ENCODE measurements at places on chromosomes 5 and 9.
A peak's percentile ranks its signal among the peaks of the same experiment; 100 is the strongest.

DNA sequence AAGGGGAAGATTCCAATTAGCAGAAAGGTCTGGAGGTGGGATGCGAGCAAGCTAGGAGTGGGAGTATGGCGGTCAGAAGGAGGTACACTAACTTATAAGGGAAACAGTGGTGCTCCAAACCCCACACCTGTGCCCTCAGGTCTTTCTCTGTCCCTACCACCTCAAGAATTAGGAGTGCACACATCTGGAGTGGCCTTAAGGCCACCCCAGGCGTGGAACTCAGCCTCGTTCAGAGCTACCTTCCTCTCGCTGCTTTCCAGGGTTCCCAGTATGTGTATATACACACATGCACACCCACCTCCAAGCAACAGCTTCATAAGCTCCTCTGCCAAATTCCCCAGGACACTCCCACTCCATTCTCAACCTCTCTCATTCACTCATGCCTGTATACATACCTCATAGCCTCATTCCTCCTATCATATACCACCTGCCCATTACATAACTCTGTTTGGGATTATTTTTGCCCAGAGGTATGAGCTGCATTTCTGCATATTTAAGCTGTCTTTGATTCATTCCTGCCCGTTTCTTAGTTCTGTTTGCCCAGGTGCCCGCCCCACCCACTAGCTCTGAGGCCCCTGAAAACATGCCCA lies 118.7 kb downstream of the PSD2 start:
- H3K4me1 ChIP-seq: no peaks in the 10 kb centered on the region
- no peak overlapping the region for H3K4me3 ChIP-seq
- no peaks in the 10 kb centered on the region for H3K36me3 ChIP-seq
- no peak for DNase-seq
- H3K27me3 ChIP-seq: no peaks in the 10 kb centered on the region

DNA sequence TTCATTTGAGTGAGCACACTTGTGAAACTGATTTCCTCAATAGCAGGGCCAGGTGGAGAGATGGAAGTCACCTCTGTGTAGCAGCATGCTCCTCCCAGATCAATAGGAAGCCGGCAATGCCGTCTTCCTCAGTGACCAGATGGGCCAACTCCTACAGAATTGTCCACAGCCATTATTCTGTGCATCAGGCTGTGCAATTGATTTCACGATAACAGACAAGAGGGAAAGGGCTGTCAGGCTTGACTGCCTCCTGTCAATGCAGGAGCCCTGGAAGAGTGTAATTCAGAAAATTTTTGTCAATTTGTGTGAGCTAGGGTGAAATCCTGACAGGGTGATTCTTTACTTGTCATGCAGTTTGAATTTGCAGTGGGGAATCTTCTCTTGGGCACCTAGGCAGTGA lies 838.4 kb upstream of the NUDT12 start:
- no peak for DNase-seq
- H3K4me1 ChIP-seq: no peaks in the 10 kb centered on the region
- no peaks in the 10 kb centered on the region for H3K36me3 ChIP-seq
- no peak overlapping the region for H3K27ac ChIP-seq

GRCh38 chr5:123665822-123666371 lies 153.9 kb downstream of the CSNK1G3 start:
- no peaks in the 10 kb centered on the region for H3K36me3 ChIP-seq
- no peak for DNase-seq
- no peak overlapping the region for H3K27ac ChIP-seq
- no peak overlapping the region for H3K4me3 ChIP-seq
- no peaks in the 10 kb centered on the region for H3K27me3 ChIP-seq

- peak overlapping the region; percentile 36 for H3K27ac ChIP-seq
- no peaks in the 10 kb centered on the region for H3K4me1 ChIP-seq
- DNase-seq: no peak
- no peaks in the 10 kb centered on the region for H3K27me3 ChIP-seq
These were observed 56.7 kb downstream of the PCDH1 start for GRCh38 chr5:141821430-141821925.

DNA sequence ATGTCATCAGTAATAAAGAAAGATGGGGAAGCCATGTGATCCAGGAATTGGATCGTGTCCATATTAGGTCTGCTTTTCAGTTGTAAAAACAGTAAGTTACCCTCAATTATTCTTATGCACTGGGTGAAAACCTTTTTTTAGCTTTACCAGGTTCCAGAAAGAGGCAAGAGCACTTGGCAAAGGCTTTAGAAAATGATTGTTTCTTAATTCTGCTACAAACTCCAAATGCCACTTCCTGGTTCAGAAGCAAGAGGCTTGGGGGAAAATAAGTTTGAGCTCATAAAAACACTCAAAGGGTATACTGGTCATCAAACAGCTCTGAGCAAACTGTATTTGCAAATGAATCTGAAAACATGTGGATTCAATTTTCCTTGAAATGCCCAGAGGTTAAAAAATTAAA lies 615.6 kb downstream of the EBF1 start:
- H3K27me3 ChIP-seq: no peaks in the 10 kb centered on the region
- no peak for DNase-seq
- no peak overlapping the region for H3K27ac ChIP-seq
- H3K4me1 ChIP-seq: no peaks in the 10 kb centered on the region
- no peaks in the 10 kb centered on the region for H3K36me3 ChIP-seq
- no peak overlapping the region for H3K4me3 ChIP-seq

DNA sequence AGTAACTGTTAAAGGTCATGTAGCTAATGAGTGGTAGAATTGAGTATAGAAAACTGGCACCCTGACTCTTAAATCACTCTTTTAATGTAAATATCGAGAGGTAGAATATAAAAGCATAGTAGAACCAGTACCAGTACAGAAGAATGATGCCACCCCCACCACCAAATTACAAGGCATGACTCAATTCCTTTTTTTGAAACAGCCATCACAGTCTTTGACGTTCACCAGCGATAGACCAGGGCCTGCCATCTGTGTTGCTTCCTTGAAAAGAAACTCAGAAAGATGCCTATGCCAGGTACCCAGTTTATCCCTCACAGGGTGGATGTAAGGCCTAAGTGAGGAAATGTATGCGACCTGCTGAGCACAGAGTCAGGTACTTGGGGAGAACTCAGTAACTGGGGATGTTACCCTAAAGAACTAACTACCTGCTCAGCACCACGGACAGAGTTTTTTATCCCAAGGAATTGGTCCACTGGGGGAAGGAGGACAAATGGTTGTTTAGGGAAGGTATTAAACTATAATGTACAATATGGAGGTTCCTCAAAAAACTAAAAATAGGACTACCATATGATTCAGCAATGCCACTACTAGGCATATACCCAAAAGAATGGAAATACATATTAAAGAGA lies 116.5 kb downstream of the BRINP1 start:
- H3K27ac ChIP-seq: no peak overlapping the region
- H3K4me3 ChIP-seq: no peak overlapping the region
- DNase-seq: no peak
- H3K27me3 ChIP-seq: no peaks in the 10 kb centered on the region

DNA sequence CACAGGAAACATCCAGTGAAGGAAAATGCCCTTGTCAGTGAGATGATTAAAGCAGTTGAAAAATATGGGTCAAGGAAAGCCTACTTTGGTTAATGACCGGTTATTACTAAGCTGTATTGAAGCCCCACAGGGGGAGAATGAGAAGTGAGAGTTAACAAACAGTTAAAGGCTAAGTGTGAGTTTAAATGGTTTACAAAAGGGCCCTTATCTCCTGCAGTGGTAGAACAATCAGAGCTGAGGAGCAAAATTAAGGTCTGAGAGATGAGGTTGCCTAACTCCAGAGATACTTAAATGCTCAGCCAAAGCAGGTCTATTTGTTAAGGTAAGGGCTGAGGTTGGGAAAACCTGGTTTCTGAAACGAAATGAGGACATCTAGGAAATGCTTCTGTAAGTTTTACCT lies 75.1 kb upstream of the FER start:
- no peak overlapping the region for H3K4me3 ChIP-seq
- no peaks in the 10 kb centered on the region for H3K4me1 ChIP-seq
- no peaks in the 10 kb centered on the region for H3K36me3 ChIP-seq

- H3K4me3 ChIP-seq: no peak overlapping the region
- H3K36me3 ChIP-seq: no peaks in the 10 kb centered on the region
- H3K27ac ChIP-seq: no peak overlapping the region
- H3K27me3 ChIP-seq: no peaks in the 10 kb centered on the region
- H3K4me1 ChIP-seq: no peaks in the 10 kb centered on the region
These were observed 226.5 kb downstream of the ASTN2 start for GRCh38 chr9:117188394-117188793.

DNA sequence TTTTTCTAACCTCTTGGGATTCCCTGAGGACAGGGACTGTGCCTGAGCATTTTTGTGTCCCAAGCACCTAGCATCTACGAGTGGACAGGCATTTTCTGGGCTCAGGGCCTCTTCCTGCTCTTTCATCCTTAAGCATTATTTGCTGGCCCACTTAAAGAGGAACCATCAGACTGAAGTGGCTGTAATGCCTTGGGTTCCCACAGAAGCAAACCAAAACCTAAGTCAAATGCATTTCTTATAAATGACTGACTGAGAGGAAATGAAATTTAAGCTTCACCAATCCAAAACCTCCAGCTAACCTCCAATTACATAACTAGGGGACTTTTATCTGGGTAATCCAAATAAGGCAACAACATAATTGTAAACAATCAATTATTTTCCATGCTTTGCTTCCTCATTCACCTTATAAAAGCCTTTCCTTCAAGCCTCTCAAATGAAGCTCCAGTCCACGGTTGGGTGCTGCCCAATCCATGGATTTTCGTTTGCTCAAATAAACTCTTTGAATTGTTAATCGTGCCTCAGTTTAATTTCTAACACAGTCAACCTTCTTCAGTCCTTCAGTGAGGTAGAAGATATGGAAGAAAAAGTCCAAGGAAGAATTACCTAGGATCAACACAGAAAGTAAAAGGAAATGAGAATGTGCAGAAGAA lies 25.3 kb upstream of the SLC31A2 start:
- H3K27ac ChIP-seq: no peak overlapping the region
- no peak overlapping the region for H3K4me3 ChIP-seq
- H3K36me3 ChIP-seq: no peaks in the 10 kb centered on the region
- DNase-seq: no peak

DNA sequence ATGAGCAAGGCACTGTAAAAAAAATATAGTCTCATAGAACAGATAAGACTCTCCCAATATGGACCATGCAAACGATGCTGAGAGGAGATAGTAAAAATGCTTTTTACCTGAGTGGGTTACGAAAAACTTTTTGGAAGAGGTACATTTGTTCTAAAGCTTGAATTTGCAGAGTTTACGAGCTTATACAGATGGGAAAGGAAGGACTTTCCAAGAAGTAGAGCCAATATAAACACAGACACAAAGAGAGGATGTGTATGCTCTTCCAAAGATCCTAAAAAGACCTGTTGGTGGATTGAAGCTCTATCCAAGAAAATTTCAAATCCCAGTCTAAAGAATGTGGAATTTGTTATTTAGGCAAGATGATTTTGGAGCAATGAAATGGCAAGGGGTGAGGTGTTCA lies 127.1 kb upstream of the SLCO6A1 start:
- no peaks in the 10 kb centered on the region for H3K27me3 ChIP-seq
- no peaks in the 10 kb centered on the region for H3K4me1 ChIP-seq
- H3K27ac ChIP-seq: no peak overlapping the region
- DNase-seq: no peak

- H3K27ac ChIP-seq: no peak overlapping the region
- H3K4me1 ChIP-seq: no peaks in the 10 kb centered on the region
- H3K36me3 ChIP-seq: no peaks in the 10 kb centered on the region
- no peak for DNase-seq
- no peaks in the 10 kb centered on the region for H3K27me3 ChIP-seq
These were observed 112.5 kb downstream of the VAV2 start for GRCh38 chr9:133879615-133880014.

DNA sequence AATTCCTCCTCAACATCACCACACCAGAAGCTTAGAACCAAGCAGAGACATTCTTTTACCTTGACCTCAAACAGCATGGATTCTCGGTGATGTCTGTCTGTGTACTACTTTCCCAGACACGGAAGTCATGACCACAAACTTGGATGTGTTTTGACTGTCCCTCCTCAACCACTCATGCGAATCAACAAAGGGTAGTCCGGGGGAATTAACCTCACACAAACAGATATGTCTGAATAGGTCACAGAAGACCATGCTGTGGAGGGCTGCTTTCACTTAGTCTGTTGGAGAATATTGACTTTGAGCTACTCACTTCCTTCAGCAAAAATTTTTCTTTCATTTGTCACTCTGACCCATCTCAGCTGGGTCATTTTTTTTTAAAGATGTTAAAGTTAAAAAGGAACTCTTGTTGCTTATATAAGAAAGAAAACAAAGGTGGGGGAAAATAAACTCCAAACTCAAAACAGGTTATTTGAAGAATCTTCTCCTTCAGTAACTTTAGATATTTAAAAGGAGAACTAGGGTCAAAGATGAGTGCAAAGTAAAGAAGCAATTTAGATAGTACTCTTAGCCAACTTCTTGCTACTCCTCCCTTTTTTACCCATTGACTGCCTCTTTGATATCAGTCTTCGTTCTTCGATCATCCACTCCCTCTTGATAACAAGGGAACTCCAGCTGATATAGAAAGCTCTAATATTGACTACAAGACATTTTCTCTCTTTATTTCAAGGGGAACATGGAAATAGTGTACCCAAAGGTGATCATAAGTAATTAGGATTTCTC lies 343.4 kb upstream of the CDH6 start:
- no peaks in the 10 kb centered on the region for H3K4me1 ChIP-seq
- H3K27me3 ChIP-seq: no peaks in the 10 kb centered on the region
- no peaks in the 10 kb centered on the region for H3K36me3 ChIP-seq
- DNase-seq: no peak
- H3K4me3 ChIP-seq: no peak overlapping the region

DNA sequence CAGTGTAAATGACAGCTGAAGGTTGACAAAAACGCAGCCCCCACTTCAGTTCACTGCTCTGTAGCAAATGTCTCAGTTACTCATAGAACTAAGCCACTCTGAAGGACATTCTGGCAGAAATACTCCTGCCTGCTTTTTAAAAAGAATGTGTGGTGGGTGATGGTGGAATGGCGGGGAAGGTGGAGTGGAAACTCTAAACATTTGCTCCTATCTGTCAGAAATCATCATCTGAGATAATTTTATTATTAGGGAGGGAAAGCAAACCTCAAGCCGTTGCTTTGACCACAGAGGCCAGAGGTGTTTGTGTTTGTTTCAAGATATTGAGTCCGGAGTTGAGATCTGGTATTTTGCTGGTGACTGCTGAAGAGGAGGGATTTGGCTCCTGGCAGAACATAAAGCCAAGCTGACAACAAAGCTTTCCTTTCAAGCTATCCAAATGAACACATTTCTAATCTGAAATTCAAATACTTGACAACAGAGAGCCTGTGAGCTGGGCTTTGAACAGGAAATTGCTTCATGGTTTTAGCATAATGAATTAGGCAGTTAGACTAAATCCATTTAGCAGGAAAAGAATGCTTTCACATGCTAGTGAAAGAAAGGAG lies 362.7 kb downstream of the CSNK1G3 start:
- no peak overlapping the region for H3K27ac ChIP-seq
- no peaks in the 10 kb centered on the region for H3K27me3 ChIP-seq
- no peak for DNase-seq
- H3K36me3 ChIP-seq: no peaks in the 10 kb centered on the region
- H3K4me3 ChIP-seq: no peak overlapping the region

All from Peyer's patch (tissue), 4 donors.